ENCODE measurements at places on chromosomes 2 and 18.

GRCh38 chr18:36813824-36814223 lies 15.0 kb downstream of the TPGS2 start:
- no peak for DNase-seq

GRCh38 chr18:46174342-46175041 lies 70.3 kb downstream of the HAUS1 start:
- peak; percentile 14 for DNase-seq

DNA sequence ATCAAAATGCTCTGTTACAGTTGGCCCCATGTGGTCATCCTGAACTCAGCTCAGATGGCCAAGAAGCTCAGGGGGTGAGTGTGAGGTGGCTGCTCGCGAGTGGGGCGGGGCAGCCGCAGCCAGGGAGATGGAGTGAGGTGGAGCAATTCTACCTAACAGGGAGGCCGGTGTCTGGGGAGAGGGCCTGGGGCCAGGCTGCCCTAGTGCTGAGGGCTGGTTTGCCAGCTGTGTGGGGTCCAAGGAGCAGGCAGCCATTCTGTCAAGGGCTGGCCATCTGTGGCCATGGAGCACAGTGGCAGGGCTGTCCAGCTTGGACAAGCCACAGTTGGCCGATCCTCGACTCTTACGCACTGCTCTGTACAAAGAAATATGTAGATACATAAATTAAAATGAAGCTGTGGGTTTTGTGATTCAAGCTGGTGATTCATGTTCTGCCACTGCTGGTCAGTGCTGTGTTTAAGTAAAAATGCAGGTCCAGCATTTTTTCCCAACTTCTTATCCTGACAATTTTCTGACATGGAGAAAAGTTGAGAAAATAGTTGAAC lies 82.1 kb downstream of the HS6ST1 start:
- DNase-seq, result no peak

DNA sequence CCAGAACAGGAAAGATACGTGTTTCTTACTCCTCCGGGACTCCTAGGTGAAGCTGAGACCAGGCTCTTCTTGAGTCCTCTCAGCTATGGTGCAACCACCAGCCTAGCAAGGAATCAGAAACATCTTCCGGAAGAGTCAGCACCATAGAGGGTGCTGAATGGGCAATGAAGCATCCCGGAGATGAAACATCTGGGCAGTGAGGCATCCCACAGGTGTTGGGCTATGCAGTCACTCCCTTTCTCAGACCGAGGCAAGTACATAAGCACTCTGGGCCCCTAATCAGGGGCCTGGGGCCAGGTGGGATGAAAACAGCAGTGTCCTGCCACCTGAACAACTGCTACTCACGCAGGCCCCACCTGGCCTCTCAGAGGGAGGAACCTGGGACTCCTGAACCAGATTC lies 1.4 kb upstream of the CAPN10 start:
- DNase-seq, result no peak

GRCh38 chr2:241741016-241741415 lies 6.6 kb downstream of the D2HGDH start:
- peak; percentile 17 for DNase-seq

DNA sequence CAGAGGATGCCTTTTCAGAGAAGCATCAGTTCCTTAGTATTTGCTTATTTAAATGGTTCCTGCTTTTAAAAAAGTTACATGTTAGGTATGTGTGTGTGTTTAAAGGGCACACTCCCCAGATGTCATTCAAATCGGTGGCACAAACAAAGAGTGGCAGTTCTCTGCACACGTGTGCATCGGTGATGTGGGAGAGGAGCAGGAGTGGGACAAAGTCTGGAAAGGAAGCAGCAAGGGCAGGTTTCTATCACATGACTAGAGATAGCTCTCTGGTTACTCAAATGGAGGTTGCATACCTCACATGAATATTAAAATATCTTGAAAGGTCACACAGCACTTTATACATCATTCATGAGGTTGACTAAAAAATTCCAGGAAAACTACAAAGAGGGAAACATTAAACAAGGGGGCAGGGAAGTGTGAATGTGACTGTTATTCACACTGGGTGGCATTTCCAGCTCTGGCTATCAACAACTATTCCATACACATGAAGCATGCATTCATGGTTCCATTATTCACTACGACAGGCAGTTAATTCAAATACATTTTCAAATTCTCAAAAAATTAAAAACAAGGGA lies 64.7 kb downstream of the SEPTIN10 start:
- DNase-seq, result no peak

GRCh38 chr2:64859312-64860212 lies 129.6 kb upstream of the SLC1A4 start:
- no peak for DNase-seq

DNA sequence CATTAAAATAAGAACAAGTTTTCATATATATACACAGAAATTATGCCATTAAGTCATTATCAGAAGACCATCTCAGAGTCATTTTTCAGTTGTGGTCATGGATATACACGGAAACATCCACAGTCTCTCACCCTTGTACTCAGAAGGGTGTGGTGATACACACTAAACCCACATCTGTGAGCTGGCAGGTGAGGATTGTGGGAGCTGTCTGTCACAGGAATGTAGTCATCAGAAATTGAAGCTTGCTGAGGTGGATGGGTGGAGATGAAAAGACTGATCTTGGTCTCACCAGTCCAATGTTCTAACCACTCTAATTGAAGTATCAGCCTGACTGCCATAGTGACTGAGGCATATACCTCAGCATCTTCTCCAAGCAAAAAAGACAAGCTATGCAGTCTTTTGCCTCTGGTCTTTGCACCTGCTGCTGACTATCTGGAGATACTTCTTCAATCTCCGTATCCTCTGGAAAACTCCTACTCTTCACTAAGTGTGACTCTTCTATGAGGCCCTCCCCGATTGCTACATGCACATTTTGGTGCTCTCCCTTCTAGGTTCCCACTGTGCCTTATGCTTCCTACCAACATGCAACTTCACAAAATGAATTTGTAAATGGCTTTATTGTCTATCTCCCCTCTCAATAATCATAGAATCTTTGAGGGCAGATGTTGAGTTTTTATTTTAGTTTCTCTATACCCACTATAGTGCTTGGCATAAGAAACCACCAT lies 232.8 kb downstream of the DYM start:
- peak; percentile 9 for DNase-seq

- DNase-seq, result no peak
Observed at GRCh38 chr2:176063958-176064357, 19.8 kb downstream of the EVX2 start.

- no peak for DNase-seq
Observed at GRCh38 chr2:149572102-149572953, 15.2 kb downstream of the MMADHC start.

DNA sequence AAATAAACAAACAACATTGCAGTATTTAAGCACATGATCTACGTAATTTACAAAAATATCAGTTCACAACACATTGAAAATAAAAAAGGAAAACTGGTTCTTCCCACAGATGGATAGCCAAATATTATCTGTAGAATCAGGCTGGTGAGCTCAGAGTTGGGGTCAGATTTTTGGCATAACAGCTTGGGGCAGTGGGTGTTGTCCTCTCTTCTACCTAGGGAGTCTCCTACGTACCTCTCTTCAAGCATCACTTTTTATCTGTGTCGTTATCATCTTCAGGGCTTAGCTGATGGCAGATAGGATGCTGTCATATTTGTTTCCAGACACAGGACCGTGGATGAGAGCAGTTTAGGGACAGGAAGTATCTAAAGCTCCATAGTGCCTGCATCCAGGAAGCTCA lies 46.2 kb downstream of the EMILIN2 start:
- no peak for DNase-seq

Data from activated gamma-delta T cell treated with anti-CD3 and anti-CD28 coated beads, Interleukin-2, amount 50 U/mL, for 16 hours (primary cell).